Bone marrow (tissue), 2 donors: ENCODE measurements at places on chromosomes 12 and 14.

DNA sequence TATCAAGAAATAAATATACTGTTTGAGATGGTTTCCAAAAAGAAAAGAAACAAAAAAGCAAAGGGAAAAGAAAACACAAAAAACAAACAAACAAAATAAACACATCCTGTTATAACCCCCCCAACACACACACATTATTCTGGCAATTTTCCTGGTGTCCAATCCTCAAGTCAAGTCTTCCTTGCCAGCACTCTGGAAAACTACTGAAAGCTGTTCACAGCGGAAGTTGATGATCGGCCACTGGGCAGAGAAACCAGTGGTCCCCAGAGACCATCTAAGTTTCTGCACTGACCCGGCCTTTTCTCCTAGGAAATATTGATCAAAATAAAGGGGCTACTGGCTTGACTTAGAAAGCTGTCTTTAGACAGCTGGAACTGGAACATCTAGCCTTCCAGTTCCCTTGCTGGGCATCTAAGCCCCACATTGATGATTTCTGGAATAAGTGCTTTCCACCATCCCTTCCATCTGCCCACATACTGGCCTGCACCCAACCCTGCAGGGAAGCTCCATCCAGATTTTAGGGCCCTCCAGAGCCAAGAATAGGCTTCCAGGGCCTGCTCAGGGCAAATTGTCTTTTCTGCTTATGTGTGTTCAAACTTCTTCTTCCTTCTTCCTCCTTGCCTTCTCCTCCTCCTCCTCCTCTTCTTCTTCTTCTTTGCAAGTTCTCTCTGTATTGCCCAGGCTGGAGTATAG is 11.6 kb upstream of the PPP1CC start:
- DNase-seq = no peak

DNA sequence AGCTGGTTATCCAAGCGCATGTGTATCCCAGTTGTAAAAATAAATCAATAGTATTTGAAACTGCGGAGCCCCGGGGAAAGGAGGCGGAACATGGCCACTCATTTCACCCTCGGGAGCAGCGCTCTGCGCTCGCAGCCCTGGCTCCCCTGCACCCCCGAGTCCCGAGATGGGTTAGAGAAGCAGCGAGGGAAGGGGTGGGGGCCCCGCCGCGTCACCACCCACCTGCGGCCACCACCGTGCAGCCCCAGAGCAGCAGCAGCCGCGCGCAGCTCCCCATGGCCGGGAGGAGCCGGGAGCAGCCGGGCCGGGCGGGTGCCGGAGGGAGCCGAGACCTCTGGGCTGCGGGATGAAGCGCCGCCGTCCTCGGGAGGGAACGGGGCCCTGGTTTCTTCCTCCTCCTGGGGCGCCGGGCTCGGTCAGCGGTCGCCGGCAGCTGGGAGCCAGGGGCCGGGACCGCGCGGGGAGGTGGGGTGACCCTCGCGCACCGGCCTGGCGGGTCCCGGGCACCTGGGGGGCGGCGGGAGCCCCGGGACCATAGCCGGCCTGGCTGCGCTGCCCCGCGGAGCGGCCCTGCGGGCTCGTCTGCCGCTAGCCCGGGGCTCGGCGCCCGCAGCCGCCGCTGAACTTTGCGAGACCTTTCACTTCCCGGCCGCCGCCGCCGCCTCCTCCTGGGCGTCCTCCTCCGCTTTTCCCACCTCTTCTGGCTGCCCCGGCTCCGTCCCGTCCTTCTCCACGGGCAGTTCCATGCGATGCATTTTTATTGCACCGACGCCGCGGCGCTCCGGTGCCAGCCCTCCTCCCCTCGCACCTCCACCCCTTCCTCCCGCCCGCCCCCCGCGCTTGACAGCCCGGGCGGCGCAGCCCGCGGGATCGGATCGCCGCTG is at the start of gene NTN4:
Gene NTN4, minus strand, starts transcription at position 732 of the 884 bp plus-strand sequence. Its CDS starts 455 bp downstream, at position 277.
- DNase-seq = no peak

DNA sequence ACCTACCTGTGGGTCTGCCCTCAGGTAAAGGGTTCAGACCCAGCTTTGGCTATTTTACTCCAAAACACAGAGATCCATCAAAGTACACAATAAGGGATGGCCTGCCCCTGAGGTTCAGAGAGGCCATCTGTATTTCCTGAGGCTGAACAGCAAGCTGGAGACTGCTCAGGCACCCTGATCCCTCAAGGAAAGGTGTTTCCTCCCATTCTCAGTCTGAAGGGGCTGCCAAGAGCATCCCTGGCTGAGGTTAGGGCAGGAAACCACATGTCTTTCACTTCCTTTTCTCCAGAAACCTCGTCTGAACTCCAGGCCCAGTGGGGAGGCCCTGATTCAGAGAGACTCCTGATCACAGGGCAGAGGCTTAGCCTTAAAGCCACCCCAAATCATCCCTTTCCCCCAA is 1.5 kb downstream of the RILPL1 start:
- DNase-seq = peak; percentile 13

DNA sequence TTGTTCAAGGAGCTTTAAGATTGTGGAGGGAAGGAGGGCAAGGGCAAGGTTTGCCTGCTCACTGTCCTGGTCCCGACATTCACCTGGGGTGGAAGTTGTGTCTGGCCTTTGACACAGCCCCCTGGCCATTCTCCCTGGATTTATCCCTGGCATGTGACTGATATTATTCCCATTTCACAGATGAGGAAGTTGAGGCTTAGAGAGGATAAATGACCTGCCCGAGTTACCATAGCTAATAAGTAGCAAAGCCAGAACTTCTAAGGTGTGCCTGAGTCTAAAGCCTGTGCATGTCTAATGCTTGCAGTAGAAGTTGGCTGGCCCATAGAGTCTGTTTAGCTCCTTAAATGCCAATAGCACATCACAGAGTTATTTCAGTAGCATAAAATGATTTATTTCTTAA is 720 bp upstream of the FGF6 start:
- DNase-seq = no peak

DNA sequence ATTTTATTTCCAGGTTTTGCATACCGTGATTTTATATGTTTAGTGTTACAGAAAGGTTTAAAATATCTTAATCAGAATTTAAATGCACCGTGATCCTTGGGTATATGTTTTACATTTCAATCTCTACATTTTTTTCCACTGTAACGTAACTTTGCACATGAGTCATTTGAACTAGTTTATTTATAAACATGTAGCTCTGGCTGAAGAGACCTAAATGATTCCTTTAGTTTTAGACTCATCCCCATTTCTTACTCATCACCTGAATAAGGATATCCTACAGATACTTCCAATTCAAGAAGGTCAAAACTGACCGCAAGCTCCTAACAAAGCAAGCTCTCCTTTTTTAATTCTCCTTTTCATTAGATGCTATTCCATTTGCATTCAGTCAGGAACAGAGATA is 42.7 kb upstream of the SLC6A15 start:
- DNase-seq = no peak

DNA sequence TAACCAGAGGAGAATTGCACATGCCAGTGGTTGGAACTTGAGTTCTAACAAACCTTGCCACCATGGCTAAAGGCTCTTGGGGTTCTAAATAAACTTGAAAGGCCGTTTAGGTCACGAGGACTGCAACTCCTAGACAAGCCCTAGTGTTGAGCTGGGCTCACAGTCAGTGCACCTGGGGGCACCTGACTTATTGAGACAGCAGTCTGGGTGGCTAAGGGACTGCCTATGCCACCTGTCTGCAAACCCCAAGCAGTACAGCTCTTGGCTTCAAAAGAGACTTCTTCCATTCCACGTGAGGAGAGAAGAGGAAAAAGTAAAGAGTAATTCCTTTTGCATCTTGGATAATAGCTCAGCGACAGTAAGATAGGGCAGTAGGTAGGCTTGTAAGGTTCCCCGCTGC is 765.6 kb upstream of the FOXG1 start:
- no peak for DNase-seq

- no peak for DNase-seq
Observed at GRCh38 chr14:57345106-57345505, 45.3 kb upstream of the NAA30 start.

- DNase-seq = no peak
Observed at GRCh38 chr14:92986254-92987147, 63.6 kb downstream of the CHGA start.

DNA sequence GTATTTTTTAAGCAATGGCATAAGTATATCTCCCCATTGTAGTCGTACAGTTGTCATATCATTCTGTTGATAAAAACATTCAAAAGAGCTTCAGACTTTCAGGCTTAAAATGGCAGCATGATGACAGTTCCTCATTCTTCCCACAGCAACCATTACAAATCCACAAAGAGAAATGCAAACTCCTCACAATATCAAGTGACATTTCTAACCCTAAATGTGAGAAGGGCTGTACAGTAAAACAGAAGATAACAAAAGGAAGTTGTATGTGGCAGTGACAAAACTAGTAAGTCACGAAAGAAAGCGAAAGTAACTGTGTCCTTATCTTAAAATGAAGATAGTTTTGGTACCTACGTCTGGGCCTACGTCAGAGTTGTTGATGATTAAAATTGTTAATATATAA is 46.7 kb downstream of the GXYLT1 start:
- peak; percentile 87 for DNase-seq

- no peak for DNase-seq
Observed at GRCh38 chr12:121774968-121775474, 18.5 kb downstream of the RHOF start.

DNA sequence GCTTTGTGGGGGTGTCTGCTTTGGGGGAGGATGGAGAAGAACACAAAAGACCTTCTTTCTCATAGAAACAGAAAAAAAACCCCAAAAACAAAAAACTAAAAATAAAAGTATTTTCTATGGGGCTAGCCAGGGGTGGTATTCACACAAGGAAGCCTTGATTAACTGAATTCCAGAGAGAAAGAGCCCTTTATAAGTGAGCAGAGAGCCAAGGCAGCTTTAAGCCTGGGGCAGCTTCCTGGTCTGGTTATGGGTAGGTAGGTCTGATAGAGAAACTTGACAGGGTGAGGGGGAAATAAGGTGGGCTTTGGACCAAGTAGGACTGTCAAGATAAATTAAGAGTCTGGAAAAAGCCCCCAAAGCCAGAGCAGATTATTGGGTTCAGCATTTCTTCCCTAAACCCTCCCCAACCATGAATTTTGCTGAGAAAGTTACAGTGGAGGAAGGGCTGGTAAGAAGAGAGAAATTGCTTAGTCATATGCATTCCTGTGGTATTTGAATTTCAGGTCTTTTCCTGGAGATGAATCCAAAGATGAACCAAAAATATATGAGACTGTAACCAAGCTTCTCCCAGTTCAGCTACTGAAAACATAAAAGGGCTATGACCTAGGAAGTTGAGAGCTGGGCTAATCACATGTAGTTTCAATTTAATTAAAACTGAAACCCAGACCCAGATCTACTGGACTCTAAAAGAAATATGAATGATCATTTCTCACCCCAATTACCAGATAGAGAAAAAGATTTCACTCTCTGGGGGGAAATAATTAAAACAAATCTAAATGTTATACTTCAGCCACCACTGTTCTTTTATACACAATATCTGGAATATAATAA is 144.8 kb downstream of the TBC1D30 start:
- DNase-seq = no peak

DNA sequence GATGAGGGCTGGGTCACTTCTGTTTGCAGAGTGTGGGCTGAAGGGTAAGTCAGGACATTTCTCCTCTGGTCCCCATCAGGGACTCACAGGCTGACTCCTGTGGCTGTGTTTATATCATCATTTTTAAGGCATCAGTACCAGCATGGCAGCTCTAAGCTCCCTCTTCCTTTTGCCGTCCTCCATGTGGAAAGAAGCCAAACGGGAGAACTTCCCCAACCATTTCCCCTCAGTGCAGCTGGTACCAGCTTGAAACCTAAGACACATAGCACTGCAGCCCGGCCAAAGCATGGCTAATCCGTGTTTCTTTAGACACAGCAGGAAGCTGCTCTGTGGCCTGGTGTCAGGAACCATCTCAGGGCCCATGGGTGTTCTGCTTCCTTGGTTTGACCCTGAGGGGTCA is 31.9 kb upstream of the ATP2A2 start:
- peak; percentile 17 for DNase-seq

DNA sequence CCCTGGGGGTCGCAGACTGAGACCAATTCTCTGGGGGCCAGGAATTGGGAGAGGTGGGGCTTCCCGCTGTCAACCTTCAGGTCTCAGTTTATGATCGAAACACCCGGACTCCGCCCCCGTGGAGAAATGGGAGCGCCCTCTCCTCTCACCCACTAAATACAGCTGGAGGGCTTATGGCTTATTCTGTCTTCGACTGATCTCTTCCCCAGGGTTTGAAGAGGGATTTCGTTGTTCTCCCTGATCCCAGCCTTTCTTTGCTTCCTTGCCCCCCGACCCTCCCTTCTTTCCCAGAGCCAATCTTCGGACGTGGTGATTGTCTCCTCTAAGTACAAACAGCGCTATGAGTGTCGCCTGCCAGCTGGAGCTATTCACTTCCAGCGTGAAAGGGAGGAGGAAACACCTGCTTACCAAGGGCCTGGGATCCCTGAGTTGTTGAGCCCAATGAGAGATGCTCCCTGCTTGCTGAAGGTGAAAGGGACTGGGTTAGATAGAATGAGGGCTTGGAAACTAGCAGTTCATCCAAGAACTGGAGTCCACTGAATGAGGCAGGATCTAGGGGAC is 607 bp downstream of the OS9 start:
- no peak for DNase-seq

DNA sequence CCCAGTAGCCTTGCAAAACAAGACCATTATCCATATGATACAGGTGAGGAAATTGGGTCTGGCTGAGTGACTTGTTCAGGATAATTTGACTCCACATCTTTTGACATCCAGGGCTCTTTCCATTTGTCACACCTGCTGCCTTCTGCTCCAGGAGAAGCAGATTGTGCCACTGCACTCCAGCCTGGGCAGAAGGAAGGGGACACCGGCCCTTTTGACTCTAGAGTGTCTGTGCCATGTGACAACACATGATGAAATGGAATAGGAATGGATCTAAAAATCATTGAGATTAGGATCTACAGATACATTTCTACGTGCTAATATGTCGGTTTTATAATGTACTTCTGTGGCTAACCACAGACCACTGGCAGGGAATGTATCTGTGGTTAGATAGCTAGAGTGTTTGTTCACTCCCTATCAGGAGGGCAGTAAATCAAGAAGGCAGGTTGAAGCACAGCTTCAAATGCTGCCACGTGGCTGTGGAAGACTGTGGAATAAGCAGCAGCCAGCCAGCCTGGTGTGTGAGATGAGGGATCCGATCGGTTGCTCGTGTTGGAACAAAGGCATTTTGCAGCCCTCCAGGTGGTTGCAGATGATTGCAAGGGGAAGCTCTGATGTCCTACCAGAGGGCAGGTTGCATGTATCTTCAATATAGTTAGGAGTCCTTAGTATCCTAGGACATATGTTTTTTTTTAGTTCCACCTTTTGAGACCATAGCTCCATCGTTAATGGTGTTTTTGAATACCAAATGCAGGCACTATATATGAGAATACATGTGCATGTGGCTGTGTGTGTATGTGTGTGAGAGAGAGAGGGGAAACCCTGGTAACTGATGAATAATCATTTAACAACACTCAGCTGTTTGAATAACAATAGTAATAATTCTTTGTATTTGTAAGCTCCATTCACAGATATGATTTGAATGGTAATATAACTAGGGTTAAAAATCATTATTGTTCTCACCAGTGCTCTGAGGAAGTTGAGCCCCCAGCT is 28.6 kb downstream of the EML1 start:
- no peak for DNase-seq

- no peak for DNase-seq
Observed at GRCh38 chr12:68631227-68631626, 20.5 kb downstream of the RAP1B start.

DNA sequence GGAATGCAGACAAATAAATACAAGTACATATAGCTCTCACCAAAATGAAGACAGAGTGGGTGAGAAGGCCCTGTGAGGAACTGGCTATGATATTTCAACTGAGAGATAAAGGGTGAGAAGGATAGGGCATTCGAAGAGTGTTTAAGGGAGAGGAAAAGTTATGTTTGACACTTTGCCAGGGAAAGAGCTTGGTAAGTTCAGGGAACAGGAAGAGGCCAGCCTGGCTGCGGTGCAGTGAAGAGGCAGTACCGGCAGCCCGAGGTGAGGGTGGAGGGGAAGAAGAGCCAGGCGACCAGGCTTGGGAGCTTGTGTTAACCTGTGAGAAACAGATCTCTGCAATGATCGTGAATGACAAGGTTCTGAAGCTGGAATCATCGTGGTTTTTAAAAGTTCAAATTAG is 84.7 kb upstream of the RFX4 start:
- DNase-seq = no peak
